ENCODE measurements at places on chromosomes 2 and 18.

GRCh38 chr18:44325903-44326635 is 354.6 kb upstream of the SETBP1 start:
- DNase-seq, result peak; percentile 81

DNA sequence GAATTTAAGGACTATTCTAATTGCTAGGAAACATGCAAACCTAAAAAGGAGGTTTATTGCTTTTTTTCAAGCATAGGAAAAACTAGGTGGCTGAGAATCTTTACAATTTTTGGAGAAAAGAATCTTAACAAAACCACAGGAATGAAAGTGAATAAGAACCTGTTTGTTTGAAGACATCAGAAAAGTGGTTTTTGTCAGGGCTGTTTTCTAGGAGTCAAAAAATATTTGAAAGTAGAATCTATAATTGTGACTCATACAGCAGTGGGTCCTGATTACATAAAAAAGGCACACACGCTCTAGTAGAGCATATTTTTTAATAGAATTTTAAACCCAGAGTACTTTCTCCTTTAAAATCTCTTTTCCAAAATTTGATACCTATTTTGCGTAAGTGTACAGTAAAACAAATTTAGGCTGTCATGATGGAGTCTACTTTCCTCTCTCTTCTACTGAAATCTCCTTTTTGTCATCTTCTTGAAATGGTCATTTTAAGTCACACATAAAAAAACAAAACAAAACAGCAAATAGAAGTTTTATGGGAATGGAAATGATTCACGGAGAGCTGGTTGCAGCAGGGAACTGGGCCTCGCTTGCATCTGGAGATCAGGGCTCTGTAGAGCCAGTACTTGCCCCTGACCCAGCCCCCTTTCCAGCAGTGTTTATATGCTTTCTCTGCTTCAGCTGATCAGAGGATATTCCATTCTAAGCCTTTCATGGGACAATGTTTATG is 59.1 kb upstream of the PELI1 start:
- DNase-seq, result peak; percentile 32

GRCh38 chr18:22946846-22947245 is 13.7 kb downstream of the RBBP8 start:
- DNase-seq, result peak; percentile 21

- no peak for DNase-seq
Observed at GRCh38 chr2:181643151-181643550, 13.8 kb downstream of the CERKL start.

- no peak for DNase-seq
Observed at GRCh38 chr2:31956312-31956711, 54.5 kb downstream of the MEMO1 start.

DNA sequence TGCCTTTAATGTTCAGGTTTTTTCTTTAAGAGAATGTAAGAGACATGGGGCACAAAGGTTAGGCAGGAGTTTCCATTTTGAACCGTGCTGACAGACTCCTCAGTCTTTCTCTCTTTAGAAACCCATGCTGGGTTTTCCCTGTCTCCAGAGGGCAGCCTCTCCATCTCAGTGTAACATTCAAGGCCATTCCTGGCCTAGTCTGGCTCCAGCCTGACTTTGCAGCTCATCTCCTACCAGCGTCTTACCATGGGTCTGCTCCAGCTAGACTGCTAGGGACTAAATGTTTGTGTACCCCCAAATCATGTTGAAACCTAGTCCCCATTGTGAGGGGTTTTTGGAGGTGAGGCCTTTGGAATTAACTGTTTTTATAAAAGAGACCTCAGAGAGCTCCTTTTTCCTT is 9.8 kb upstream of the CLIP4 start:
- no peak for DNase-seq

GRCh38 chr2:62074233-62074632 is 121.7 kb upstream of the B3GNT2 start:
- DNase-seq, result peak; percentile 4

- no peak for DNase-seq
Observed at GRCh38 chr2:192443831-192444230, 249.1 kb upstream of the TMEFF2 start.

- no peak for DNase-seq
Observed at GRCh38 chr2:150464270-150464669, 23.2 kb downstream of the RND3 start.

DNA sequence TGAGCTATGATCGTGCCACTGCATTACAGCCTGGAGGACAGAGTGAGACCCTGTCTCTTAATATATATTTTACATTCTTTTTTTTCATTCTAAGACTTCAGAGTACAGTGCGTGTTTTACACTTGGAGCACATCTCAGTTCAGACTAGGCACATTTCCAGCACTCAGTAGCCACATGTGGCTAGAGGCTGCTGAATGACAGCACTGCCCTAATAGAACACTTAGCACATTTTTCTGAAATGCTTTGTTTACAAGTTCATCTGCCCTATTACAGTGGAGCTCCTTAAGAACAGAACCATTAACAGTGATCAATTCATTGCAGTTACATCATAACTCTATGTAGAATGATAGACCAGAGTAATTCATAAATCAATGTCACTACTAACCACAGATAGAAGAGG is 138.1 kb downstream of the SUCLG1 start:
- DNase-seq, result no peak

GRCh38 chr2:162333968-162334367 is 10.0 kb upstream of the GCA start:
- peak; percentile 36 for DNase-seq

DNA sequence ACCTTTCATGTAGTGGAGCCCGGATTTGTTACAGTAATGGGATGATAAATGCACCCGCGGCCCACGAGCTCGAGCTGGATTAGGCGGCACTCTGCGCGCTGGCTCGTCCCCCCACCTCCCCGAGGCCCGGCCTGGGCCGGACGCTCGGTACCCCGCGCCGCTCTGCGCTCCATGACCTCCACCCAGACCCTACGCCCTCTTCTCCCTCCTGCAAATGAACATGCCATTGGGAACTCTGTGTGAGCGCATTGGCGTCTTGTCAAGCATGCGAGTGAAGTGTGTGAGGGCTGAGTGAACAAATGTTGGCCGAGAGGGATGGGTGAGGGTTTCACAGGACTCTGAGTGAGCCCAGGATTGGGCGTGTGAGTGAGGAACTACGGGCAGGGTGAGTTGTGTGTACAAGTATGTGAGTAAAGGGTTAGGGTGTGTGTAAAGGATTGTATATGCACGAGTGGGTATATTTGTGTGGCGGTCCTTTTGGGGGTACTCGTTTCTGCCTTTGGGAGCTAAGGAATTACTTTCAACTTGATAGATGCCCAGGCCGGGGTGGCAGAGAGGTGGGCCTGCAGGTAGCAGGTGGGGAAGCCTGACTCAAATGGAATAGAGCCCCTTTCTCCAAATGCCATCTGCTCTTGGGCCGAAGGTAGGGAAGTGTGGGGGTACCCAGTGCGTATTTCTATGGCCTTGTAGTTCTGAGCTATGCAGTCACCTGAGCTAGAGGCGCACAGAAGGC is 2.9 kb upstream of the EN1 start:
- no peak for DNase-seq

- no peak for DNase-seq
Observed at GRCh38 chr18:31929273-31929672, 13.7 kb downstream of the TRAPPC8 start.

DNA sequence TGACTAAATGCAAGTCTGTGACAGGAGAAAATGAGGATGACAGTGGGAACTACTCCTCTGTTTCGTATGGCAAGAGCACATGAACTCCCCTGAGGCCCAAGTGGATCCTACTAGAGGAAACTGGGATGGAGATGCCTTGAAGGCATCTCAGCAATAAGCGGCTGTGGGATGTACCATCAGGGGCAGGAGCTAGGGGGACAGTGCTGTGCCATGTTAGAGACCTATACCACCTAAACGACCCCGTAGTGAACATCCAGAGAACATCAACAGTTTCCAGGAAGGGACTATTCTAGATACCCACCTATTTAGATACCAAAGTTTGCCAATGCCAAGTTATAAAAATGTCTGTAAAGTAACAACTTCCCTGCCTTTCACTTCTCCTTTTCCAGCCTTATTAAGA is 860.8 kb upstream of the ACVR2A start:
- no peak for DNase-seq

DNA sequence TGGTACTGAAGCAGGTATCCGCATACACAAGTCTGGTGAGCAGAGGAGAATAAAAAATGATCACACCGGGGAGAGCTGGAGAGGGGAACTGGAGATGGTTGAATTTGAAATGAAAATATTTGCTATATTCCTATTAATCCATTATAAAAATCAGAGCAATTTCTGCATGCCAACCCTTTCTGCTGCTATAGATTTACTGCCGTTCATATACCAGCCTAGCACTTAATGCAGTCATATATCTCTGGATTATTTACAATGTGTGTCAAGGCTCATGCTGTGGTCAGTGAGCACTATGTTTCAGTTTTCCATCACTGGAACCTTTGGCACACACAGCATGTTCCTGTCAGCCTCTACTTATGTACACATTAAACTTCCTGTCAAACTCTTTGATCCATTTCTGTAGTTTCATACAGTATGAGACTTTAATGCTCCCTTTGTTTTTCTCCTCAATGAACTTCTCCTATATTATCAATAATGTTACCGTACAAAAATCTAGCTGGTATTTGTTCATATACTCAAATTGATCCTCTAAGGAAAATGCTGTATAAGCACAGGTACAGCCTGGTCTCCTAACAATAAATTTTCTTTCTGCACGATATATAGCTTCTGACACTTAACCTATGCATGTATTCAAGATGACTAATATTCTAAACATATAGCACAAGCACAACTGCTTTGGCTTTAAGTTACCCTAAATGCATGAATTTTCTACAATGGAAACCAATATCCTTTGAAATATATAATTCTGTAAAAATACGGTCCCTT is 36.7 kb downstream of the FANCL start:
- DNase-seq, result peak; percentile 5

- no peak for DNase-seq
Observed at GRCh38 chr2:58842501-58843155, 601.5 kb upstream of the FANCL start.

DNA sequence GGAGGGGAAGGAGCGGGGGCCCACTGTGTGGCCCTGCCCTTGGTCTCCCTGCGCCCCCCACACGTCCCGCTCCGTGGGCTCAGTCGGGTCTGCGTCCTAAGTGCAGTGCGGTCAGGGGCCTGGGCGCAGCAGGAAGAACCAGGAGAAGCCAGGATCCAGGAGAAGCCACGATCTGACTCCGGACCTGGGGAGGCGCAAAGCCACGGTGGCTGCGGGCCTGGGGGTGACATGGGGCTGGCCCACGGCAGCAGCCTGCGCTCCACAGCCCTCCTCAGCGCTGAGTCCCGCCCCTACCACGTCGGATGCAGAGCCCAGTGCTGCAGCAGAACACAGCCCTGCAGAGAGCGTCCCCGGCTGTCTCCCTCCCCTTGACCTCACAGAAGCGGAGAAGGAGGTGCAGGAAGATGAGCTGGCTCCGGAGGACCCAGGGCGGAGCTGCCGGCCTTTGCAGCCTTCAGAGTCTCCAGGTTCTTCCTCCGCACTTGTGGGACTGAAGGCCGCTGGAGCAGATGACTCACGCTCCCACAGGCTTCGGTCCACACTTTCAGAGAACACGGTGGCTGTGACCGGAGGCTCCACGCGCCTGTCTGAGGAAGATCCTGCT is 589.2 kb upstream of the SALL3 start:
- no peak for DNase-seq

GRCh38 chr2:38690499-38691420 is 24.8 kb downstream of the GALM start:
- DNase-seq, result peak; percentile 92

DNA sequence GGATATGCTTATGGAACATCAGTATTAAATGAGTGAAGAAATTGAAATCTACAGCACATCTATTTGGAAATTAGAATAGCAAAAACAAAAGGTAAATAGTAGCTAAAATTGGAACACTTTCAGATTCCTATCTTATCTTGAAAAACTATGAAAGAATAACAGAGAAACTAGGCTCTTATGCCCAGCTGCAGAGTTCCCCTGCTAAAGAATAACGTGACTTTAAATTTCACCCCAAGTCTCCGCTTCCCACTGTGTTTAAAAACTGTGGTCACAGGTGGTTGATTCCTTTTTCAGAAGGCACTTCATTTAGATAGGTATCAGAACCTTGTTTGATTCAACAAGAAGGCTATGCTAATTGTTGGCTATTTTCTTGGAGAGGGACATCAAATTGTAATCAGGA is 30.1 kb downstream of the ARHGAP28 start:
- DNase-seq, result no peak

DNA sequence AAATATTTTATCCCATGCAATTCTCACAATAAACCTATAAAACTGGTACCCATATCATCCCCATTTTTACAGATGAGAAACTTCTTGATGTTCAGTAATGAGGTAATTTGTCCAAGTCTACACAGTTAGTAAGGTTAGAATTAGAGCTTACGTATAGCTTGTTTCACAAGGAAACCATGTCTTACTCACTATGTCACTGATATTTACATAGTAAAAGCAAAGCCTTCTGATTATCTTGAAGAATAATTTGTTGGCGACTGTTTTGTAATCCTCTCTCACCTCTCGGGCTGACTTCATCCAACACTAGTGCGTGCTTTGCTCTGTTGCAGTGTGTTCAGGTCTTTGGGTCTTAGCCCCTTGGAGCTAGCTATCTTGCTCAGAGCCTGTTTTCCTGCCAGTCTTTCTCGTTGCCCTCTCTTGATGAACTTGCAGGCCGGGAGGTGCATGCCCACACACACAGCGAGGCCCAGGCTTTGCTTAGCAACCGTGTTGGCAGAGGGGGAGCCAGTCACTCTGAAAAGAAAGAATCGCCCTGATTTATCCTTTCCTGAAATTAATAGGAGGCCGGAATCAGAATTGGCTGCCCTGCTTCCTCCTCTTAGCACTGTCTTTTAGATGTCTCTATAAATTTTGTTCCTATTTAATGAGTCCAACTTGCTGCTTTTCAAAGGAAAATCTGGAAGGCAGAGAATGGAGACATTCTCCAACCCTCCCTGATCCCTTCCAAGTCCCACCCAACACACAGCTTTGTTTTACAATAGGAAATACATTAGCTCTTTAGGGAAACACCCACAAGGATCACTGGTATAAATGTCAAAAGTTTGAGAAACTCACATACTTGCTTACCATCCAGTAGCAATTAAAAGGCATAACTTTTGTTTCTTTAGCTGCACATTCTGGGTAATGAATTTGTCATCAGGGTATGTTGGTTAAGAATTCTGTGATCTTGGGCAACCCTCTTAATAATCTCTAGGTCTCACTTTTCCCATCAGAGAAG is 97.6 kb upstream of the SEC11C start:
- peak; percentile 54 for DNase-seq

GRCh38 chr18:47997338-47997780 is 66.9 kb upstream of the SMAD2 start:
- DNase-seq, result peak; percentile 20

GRCh38 chr2:100213595-100213994 is 71.2 kb upstream of the AFF3 start:
- DNase-seq, result no peak

DNA sequence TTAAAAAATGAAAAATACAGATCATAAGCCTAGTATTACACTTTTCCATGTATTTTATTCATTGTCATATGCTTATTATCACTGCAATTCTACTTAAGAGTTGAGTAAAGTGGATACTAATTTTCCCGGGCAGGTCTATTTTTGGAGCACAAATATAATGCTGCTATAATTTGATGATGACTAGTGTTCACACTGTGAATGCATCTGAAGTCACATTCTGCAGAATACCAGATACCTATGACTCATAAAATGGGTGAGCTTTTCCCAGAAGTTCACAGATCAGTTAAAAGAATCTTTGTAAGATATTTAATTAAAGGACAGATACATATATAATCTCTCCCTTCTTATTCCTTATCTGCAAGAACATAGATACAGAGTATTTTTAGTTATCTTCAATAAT is 79.8 kb upstream of the MC4R start:
- peak; percentile 10 for DNase-seq

GRCh38 chr18:31241900-31242409 is 76.0 kb upstream of the DSG1 start:
- no peak for DNase-seq

Measured in fibroblast of mammary gland (primary cell).